ENCODE measurements at places on chromosomes 1 and 21.
A peak's percentile ranks its signal among the peaks of the same experiment; 100 is the strongest.

GRCh38 chr1:175873290-175873935, 130.0 kb upstream of the TNR start:
- no peak for DNase-seq

DNA sequence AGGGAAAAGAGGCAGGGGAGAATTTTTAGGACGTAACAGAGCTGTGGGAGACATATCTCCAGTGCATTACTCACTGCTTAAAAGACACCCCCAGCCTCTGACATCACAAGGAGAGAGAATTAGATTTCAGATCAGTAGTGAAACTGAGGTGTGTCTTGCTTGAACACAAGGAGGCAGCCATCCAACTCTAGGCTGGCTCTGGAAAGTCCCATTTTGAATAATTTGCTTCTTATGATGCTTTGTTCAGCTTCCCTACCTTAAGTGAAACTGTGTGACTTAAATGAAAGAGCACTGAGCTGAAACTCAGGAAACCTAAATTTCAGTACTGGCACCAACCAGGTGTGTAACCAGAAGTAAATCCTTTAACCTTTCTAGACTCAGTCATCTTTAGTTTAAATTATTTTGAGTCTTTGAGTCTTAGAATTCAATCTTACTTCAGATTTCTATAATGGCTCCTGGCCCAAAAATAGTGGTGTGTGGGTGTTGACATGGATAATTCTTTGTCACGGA, 251.6 kb upstream of the SGIP1 start:
- no peak for DNase-seq

DNA sequence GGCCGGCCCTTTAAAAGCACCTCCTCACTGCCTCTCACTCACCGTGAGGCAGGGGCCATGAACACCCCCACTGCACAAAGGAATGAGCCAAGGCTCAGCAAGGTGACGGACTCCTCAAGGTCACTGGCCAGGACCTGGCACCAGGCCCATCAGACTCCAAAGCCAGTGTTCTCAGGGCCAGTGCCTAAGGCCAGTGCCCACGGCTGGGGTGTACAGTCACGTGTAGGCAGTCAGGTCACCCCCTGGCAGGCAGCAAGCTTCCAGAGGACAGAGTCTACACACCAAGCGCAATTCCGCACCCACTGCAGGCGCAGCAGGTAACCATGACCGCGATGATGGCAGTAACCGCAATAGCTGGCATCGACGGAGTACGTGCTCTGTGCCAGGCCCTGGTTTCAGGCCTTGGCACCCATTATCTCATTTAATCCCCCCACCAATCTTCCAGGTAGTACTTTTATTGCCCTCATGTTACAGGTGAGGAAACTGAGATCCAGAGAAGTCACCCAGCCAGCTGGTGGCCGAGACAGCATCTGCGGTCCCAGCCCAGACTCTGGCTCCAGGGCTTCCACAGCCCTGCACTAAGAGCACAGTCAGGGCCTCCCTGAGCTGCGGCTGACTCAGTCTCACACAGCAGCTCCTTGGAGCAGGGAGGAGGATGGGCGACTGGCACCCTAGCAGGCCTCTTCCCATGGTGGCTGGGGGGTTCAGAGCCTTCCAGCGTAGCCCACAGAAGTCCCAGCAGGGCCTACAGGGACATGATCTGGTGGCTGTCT, 27.0 kb downstream of the RAP1GAP start:
- no peak for DNase-seq

DNA sequence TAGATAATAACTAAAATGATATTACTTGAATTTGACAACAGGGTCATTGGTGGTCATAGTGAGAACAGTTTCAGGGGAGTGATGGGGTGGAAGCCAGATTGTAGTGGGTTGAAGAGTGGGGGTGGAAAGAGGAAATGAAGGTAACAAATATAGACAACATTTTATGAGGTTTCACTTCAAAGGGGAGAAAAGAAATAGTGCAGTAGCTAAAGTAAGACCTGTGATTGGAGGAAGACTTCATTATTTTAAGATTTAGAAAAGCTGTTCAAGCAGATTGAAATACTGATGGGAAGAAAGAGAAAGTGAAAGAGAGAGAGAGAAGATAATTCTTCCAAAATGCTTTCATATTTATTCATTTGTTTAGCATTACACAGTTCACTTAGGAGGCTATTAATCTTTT, 52.0 kb upstream of the KCNA3 start:
- DNase-seq = no peak

- peak; percentile 73 for DNase-seq
Observed at GRCh38 chr1:17892225-17892624, 137.1 kb downstream of the ACTL8 start.

- no peak for DNase-seq
Observed at GRCh38 chr21:45177039-45177438, 102.7 kb downstream of the ADARB1 start.

DNA sequence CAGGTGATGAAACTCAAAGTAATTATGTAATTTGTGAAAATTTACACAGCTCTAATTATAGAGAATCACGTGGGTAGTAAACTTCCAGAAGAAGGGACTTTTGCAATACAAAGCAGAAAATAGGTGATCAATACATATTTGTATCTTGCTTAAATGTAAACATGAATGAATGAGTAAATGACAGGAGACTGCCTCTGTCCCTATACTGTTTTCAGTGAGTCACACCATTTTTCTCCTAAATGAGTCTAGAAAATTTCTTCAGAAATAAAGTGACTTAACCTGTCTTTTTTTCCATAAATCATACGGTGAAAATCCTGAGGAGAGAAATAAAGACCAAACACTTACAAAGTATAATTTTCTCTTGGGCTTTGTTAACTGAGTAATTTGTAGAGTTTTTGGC, 11.9 kb downstream of the RAP1A start:
- DNase-seq = no peak

GRCh38 chr1:58460469-58460868, 86.1 kb downstream of the OMA1 start:
- no peak for DNase-seq

GRCh38 chr1:118294875-118295642, 110.0 kb upstream of the SPAG17 start:
- no peak for DNase-seq

DNA sequence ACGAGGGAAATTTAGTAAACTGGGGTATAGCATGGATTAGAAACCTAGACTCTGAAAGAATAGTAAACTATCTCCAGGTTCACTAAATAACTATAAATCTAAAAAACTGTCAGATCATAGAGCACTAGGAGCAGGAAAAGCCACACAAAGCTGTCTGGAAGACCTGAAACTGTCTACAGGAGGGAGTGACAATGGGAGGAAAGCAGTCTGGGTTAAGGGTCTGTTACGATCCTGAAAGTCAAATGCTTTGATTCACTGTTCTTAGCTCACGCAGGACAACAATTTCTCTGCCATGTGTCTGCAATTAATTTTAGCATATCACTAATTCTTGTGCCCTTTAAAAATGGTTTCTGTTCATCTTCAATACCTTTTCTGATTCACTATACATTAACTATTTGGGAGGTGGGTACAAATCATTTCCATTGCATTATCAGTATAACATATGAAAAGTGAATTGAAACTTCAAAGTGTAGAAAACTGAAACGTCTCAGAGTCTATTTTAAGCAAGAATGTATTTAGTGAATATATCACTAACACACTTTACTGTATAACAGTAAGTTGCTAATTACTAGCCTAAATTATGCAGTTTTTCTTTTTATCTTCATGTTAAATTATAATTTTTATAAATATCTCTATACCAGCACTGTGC, 18.4 kb downstream of the CEP170 start:
- DNase-seq = no peak

- DNase-seq = no peak
Observed at GRCh38 chr1:1926346-1926811, 7.3 kb upstream of the TMEM52 start.

- no peak for DNase-seq
Observed at GRCh38 chr1:83588140-83588539, 410.8 kb downstream of the TTLL7 start.

DNA sequence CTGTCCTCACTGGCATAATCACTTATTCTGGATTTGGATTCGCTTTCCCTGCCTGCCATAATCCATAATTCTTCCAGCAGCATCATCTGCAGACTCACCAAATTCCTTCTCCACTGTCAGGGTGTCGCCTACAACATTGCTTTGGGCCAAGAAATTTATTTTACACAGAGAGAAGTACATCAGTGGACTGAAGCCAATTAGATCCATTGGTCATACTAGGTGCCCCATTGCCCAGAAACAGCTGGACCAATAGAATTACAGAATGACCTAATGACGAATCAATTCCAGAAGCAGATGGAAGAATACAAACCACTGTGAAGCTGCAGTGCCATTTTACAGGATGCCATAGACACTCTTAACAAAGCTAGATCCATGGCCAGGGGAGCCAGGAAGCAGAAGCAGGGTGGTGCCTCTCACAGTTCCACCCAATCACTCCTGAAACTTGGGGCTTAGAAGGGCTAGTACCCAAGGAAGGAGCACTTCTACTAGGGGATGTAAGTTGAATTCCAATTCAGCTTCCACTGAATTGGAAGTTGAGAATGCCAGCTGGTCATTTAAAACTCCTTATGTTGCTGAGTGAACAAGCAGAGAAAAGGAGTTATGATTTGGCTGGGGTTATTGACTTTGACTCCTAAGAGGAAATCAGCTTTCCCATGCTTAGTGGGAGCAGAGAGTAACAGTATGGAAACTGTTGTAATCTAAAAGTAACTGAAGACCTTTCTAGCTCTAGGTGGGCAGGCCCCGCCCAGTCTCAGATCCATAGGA, 44.0 kb downstream of the EDN2 start:
- no peak for DNase-seq

GRCh38 chr1:200330741-200331428, 79.0 kb downstream of the ZNF281 start:
- no peak for DNase-seq

- DNase-seq = no peak
Observed at GRCh38 chr1:90925928-90926869, 95.6 kb downstream of the ZNF644 start.

DNA sequence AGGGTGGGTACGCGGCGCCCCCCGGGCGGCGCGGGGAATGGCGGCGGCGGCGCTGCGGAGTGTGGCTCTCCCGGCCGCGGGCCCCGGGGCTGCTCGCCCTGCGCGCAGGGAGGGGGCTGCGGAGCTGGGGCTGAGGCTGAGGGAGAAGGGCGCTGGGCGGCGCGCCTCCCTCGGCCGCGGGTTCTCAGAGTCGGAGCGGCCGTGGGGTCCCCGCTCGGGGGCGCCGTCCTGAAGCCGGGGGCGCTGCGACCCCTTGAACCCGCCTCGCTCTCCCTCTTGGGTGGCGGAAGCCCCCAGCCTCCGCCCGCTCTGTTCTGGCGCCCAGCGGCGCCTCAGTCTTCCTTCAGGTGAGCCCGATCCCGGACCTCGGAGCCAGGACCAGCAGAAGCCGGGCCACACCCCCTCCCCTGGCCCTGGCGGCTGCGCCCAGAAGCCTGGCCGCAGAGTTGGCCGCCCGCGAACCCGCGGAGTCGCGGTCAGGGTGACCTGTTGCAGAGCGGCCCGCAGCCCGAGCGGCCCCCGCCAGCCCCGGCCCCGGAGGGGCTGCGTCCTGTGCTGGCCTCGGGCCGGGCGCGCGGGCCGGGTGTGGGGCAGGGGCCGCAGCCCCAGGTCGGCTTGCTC, 532 bp downstream of the RALGPS2 start:
- no peak for DNase-seq

- DNase-seq = peak; percentile 57
Observed at GRCh38 chr1:206967096-206967849, 3.0 kb downstream of the FCAMR start.

DNA sequence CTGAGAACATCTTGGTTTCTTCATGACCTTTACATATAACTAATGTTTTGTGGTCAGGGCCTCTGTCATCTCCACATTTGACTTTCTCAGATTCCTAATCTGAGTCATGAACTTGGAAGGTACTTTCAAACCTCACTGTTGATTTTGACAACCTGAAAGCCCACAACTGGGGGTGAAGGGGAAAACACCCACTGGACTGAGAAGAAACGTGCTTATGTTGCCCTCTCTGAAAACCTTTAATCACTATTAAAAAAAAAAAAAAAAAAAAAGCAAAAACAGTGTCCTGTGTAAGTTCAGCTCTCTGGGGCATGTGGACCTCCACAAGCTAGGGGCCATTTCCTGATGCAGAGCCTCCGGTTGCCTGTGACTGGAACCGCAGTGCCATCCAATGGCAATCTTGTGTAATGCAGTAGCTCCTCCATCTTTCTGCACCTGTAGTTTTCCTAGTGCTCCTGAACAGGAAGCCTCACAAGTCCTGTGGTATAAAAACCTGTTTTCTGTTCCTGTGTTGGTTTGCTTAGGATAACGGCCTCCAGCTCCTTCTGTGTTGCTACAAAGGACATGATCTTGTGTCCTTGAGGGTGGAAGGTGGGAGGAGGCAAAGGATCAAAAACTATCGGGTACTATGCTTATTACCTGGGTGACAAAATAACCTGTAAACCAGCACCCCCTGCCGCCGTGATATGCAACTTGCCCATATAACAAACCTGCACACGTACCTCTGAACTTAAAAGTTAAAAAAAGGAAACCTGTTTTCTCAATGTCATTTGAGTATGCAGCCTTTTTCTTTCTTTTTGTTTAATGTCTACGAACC, 124.5 kb downstream of the ZNF648 start:
- no peak for DNase-seq

- no peak for DNase-seq
Observed at GRCh38 chr1:172360511-172360910, 60.0 kb upstream of the C1orf105 start.

DNA sequence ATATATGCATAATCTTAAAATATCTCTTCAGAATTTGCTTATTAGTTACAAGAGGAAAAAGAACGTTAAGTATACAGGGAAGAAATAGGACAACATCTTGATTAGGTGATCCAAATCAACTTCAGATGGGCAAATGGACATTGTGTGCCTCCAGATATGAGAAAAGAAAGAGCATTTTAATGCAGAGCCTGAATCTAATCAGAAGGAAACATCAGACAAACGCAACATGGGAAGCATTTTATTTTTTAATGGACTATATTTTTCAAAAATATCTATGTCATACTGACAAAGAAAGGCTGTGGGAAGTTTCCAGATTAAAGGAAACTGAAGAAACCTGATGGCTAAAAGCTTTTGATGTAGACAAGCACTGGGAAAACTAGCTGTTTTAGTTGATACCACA, 51.3 kb upstream of the HOOK1 start:
- no peak for DNase-seq

DNA sequence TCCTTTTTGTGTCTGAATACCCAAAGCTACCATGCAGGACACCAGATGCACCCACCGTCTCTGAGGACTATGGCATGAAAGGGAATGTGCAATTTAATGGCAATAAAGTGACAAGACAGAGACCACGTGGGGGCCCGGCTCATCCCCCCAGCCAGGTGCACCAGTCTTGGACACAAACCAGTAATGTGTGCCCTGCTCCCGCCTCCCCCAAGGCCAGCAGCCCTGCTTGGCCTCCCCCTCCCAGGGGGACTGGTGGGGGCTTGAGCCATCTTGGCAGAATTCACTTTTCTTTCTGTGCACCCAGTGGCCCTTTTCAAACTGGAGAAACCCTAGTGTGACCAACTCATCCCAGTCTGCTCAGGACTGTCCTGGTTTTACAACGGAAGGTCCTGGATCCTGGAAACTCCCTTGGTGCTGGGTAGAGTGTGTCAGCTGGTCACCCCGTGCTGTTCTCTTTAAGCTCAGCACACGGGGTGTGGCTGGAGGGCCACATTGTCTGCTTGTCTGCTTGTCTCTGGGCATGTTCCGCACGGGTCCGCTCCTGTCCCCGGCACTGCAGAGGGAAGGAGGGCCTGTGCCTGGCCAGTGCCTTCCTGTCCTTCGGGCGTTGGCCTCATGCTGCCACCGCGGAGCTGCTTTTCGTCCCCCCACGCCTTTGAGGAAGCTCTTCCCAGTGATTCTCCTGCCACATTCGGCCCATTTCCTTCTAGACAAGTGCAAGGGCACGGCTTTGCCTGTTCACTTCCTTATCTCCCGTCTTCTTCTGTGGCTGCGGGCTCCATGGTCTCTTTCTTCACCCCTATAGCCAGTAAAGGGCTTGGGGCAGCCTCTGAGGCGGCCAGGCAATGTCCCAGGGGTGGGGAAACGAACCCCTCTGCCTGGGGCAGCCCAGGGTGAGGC, 45.8 kb upstream of the TTC34 start:
- no peak for DNase-seq
